ENCODE measurements at places on chromosomes 16 and 17.

- DNase-seq = no peak
Observed at GRCh38 chr16:58109881-58110280, 19.3 kb downstream of the CFAP20 start.

GRCh38 chr16:83842756-83843507 lies 35.2 kb downstream of the HSBP1 start:
- no peak for DNase-seq

- DNase-seq = no peak
Observed at GRCh38 chr17:44518032-44518431, 14.8 kb upstream of the GPATCH8 start.

GRCh38 chr16:65229191-65229662 lies 107.4 kb upstream of the CDH11 start:
- DNase-seq = no peak

- DNase-seq = peak; percentile 19
Observed at GRCh38 chr17:78842881-78843565, 2.4 kb upstream of the USP36 start.

DNA sequence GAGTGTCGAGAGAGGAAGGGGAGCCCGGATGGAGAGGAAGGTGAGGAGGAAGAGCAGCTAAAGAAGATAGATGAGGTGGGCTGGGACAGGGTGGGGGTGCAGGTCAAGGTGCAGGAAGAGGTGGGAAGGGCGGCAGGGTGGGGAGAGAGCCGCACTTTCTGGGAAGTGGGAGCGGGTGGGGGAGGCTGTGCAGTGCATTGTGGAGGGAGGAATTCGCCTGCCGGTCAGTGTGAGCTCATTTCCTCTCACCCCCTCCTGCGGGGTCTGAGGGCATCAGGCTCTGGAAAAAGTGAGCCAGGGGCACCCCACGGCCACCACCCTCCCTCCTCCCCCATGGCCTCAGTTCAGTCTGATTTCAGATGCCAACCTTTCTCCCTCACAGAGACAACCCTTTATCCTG lies 2.5 kb upstream of the ARHGAP23 start:
- peak; percentile 86 for DNase-seq

DNA sequence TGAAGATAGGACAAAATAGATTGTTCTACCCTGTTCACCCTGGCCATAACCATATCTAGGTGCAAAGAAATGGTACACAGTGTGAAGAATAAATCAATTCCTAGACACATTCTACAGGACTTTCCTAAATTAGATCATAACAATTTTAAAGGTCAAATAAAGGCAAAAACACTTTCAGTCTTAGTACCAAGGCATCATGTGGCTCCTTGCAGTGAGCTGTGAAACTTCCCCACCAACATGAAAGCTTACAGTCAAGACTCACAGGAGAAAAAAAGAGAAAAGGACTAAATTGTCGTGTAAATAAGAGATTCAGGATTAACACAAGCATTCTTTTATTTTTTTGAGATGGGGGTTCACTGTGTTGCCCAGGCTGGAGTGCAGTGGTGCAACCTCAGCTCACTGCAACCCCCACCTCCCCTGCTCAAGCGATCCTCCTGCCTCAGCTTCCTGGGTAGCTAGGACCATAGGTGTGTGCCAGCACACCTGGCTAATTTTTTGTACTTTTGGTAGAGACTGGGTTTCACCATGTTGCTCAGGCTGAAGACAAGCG lies 14.2 kb downstream of the NSMCE1 start:
- DNase-seq = peak; percentile 29

DNA sequence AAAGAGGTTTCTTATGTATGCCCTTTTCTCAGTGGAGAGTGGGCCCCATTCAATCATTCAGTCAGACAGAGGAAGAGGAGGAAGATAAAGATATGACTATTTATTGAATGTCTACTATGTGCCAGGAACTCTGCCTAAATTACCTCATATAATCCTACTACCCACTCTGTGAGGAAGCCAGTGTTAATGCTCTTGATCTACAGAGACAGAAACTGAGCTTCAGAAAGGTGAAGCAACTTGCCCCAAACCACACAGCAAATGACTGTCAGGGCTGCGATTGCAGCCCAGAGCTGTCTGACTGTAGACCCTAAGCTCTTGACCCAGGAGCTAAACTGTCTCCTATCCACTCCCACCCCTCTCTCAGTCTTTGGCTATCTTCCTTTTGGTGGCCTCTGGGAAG lies 8.4 kb downstream of the SRCIN1 start:
- DNase-seq = no peak

DNA sequence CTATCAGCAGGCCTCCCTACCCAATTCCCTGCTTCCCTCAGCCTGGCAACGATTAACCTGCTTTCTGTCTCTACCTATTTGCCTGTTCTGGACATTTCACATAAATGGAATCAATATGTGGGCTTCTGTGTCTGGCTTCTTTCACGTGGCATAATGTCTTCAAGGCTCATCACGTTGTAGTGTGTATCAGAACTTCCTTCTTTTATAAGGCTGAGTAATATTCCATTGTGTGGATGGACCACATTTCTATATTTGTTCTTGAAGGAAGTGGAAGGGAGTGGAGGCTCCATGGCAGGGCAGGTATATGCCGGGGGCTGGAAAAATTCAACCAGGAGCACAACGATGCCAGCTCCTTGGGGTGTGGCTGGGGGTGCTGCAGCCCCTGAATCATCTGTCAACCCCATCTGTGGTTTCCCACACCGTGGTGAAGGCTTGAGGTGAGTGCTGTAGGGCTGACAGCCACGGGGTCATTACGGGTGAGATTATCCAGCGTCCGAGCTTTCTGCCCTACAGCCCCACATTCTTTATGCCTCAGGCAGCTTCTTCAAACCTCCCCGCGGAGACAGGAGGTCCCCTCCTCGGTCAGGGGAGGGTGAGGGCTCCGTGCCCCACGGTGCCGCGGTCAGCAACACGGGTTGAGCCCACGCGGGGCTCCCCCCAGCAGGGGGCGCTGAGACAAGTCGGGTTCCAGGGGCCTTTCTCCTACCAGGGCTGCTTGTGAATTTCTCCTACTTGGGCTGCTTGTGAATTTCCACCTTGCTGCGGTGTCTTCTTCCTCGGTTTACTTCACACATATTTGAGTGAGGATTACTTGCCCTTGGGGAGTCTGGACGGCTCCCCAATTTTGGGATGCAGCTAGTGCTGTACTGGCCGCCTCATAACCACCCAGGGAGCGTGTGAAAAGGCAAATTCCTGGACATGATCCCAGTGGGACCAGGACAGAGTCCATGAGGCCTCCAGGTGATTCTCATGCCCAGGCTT lies 18.3 kb upstream of the WFIKKN2 start:
- DNase-seq = no peak

- no peak for DNase-seq
Observed at GRCh38 chr16:27267037-27267677, 1.4 kb downstream of the NSMCE1 start.

GRCh38 chr17:66379996-66380395 lies 77.6 kb downstream of the PRKCA start:
- no peak for DNase-seq

- DNase-seq = peak; percentile 47
Observed at GRCh38 chr16:50166511-50167500, 13.7 kb downstream of the TENT4B start.

DNA sequence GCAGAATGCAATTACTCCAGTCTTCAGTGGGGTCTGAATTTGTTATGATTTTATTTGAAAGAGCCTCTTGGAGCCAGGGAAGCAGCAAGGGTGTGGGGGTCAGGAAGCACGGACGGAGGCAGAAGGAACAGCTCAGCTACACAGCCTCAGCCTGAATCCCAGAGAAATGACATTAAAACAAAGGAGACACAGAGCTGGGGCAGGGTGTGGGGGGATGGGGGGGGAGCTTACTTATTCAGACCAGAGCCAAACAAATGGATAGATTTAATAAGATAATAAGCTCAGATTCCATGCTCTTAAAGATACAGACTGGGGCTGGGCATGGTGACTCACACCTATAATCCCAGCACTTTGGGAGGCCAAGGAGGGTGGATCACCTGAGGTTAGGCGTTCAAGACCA lies 195.3 kb downstream of the ZNF423 start:
- DNase-seq = no peak

GRCh38 chr16:48895142-48895541 lies 285.2 kb upstream of the N4BP1 start:
- no peak for DNase-seq

- DNase-seq = no peak
Observed at GRCh38 chr17:79696610-79696982, 34.1 kb upstream of the ENPP7 start.

DNA sequence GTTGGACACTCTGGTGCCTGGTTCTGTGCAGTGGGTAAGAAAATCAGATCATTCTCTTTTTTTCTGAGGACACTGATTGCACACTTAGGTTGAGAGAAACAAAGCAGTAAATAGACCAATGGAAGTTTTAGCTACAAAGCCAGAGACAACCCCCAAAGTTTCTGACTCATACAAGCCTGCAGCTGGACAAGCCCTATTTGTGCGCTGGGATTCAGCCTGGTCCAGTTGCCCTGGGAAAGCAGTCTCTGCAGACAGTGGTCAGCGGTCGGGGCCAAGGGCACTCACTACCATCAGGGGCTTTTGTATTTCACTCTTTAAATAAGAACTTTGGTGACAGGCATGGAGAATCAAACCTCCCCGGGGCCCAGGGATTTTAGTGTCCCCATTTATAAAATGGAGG lies 6.0 kb upstream of the RHBDL3 start:
- DNase-seq = no peak

- DNase-seq = no peak
Observed at GRCh38 chr16:49455991-49456745, 82.6 kb downstream of the C16orf78 start.

- no peak for DNase-seq
Observed at GRCh38 chr16:1763521-1764511, 7.5 kb downstream of the NME3 start.

- no peak for DNase-seq
Observed at GRCh38 chr17:48100591-48101011, 677 bp downstream of the CBX1 start.

- DNase-seq = no peak
Observed at GRCh38 chr17:48416971-48417370, 13.0 kb downstream of the SKAP1 start.

- DNase-seq = peak; percentile 75
Observed at GRCh38 chr17:19262650-19263631, 25.8 kb downstream of the EPN2 start.

DNA sequence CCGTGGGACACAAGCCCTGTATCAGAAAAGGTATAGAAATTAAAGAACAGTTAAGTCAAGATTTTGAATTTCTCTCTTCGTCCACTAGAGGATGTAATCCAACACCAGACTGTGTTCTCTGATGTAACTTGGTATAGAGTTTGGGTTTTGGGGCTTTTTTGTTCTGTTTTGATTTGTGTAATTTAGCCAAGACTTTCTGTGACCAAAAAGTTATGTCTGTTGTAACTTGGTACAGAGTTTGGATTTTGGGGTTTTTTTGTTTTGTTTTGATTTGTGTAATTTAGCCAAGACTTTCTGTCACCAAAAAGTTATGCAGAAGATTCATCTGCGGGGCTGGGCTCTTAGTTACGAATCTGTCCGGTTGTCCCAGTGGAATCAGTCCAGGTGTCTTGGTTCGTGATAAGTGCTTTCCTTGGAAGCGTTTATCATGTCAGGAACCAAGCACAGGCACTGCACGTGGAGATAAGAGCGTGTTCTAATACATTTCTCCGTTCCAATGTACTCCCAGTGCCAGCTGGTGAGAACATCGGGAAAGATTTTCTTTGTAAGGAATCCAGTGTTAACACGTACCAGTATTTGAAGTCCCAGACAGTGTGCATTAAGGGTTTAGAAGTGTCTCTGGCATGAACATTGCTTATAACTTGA lies 44.1 kb upstream of the SEC14L1 start:
- peak; percentile 78 for DNase-seq

GRCh38 chr16:80288616-80289015 lies 252.2 kb upstream of the DYNLRB2 start:
- DNase-seq = no peak

GRCh38 chr16:56191835-56192634 lies 746 bp downstream of the GNAO1 start:
- DNase-seq = no peak

DNA sequence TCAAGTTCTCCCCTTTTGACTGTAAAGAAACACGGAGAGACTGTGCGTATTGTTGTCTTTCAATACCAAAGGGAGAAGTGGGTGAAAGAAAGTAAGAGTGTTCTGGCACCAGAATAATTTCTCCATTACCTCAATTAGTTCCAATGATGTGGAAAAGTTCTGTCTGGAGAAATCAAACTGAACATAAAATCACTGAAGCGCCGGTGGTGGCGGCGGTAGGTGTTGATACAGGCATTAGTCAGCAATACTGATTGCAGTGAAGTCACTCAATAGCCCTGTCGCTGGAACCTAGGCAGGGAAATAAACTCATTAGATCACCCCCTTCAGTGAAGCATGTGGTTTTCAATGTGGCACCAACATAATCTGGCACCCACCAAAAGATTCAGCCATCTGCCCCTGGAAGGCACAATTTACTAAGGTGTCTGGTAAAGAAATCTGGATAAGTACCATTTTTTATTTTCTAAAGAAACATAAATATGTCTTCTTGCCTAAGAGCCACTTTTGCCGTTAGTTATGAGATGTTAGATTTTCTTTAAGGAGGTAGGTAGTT lies 274.2 kb upstream of the SOX9 start:
- no peak for DNase-seq
